ENCODE measurements at places on chromosomes 11 and 22.

GRCh38 chr22:31626427-31627150, 35.4 kb downstream of the PISD start:
- no peak for DNase-seq

GRCh38 chr11:65040847-65041622, at the start of gene SAC3D1:
Gene SAC3D1, plus strand, starts transcription at chr11:65041210. Its CDS starts 83 bp downstream, at chr11:65041293.
- DNase-seq, result no peak

DNA sequence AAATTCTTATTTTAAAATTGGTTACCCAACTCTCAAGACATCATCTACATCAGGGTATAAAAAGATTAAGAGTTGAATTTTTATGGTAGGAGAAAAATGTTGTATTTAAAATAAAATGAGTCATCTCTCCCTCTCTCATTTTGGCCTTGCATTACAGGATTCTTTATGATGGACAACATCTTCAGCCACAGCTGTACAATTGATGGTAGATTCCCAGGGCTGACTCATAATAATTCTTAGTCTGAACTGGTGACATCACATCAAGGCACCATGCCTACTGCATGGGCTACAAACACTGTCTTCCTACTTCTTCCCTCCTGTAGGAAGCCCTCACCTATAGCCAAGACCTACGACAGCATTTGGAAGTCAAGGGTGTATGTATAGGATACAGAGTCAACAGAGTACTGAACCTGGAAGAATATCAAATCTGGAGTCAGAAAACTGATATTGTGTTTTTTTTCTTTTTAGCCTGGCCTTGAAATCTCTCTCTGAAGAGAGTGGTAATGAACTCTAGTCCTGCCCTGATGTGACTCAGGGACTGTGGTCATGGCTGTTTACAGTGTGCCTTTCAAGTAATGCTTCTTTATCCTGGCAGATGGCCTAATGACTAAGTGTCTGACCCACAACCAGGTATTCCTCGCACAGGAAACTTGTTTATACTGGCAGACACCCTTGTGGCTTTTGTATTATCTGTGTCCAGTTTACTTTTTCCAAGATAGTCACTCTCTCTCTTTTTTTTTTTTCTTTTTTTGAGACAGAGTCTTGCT, 32.5 kb downstream of the MRGPRX2 start:
- no peak for DNase-seq

DNA sequence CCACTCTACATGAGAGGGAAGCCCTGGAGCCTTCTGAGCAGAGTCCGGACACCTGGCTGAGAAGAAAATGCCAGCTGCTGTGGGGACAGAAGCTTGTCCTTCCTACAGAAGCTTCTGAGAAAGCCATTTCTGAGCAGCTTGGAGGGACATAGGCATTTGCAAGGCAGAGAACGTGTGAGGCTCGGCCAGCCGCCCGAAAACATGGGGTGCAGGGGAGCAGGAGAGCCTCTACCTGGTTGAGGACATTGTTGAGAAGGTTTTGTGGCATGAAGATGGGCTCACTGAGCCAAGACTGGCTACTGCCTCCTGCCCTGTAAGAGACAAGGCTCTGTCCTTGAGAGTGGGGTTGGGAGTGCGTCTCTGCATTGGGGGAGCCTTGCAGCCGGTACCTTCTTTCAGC, 25.3 kb downstream of the SAMM50 start:
- DNase-seq, result no peak

DNA sequence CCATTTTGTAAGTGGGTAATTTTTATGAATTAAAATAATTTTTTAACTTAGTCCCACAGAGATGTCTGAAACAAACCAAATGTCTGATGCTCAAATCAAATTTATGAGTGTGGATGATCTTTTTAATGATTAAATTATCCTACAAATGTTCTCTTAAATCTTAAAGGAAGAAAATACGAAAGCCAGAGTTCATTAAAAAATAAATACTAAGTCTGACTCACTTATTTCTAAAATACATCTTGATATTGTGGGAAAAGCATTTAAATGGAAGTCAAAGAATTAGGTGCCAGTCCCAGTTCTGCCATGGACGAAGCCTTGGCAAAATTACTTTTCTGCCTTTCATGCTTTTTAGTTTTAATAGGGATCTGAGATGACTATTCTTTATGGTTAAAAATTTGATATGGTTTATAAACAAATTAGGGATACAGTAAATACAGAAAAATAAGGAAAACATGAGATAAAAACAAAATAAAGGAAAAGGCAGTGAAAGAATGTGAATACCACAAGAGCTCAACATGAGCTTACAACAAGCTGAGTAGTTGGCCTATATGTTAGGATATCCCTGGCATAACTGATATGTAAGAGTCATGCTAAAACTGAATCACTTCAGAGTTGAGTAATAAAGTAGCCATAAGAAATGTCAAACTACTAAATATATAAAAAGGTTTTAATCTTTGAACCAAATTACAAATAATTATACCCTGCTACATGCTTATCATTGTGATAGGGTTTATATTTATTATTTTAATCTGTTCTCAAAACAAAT, 9.2 kb downstream of the CCDC34 start:
- DNase-seq, result no peak
